Stimulated activated CD4-positive, alpha-beta T cell treated with anti-CD3 and anti-CD28 coated beads, Interleukin-1b, Interleukin-23, amount 100 ng/mL, for 1 hour (primary cell): ENCODE measurements at places on chromosomes 7 and 10.

- peak; percentile 55 for DNase-seq
Measured at GRCh38 chr10:17029581-17030271, 99.9 kb downstream of the CUBN start.

DNA sequence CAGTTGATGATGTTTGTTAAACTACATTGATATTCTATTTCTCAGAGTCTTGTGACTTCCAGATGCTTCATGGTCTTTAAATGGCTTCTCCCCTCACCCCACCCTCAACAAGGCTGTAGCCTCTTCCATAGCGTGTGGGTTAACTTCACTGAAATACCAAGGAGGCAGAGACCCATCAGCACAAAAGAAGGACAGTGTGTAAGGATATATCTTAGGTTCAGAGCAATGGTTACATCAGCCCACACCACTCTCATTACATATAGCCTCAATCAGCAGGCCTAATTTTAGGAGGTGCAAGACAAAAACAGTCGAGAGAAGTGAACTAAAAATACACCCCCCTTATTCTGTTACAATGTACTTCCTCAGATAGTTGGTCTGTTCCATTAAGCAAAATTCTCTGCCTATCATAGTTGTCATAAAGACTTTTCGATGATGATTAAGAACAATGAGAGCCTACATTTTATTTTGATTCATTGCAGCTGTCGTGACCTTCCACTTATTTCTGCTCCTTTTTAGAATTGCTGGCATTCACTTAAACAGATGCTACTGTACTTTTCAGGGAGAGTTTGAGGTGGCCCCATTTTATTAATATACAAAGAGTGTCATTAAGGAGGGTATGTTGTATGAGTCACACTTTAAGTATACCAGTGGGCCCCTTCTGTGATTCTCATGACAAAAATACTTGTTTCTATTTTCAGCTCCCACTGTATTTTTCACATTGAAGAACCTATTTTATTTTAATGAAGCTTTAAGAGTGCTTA lies 52.1 kb downstream of the WIPF3 start:
- DNase-seq: no peak

DNA sequence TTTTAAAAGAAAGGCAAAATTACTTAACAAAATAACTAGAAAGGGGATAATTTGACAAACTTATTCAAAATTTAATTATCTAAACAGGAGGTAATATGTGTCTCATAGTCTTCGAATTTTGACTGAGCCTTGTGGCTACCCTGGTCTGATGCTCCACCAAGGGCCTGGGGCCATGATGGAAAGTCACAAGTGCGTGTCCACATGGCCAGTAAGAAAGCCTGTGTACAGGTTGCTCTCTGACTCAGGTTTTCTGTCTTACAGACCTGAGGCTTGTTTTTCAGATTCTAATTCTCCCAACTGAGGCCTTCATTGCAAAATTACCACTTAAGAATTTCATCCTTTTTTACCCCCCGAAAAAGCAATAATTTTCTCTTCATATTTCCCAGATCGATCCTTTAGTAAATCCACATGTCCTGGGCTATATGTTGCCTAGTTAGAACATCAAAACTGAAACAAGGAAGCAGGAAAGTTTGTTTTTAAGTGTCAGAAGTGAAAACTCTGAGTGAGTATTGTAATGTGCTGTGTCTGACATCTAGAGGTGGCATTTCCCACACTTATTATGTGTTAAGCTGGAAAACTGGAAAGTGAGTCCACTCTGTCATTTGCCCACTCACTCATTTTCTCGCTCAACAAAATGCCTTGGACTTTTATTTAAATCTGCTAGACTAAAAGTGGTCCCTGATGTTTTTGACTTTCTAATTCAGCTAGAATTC lies 10.0 kb downstream of the CYP3A43 start:
- DNase-seq: no peak

DNA sequence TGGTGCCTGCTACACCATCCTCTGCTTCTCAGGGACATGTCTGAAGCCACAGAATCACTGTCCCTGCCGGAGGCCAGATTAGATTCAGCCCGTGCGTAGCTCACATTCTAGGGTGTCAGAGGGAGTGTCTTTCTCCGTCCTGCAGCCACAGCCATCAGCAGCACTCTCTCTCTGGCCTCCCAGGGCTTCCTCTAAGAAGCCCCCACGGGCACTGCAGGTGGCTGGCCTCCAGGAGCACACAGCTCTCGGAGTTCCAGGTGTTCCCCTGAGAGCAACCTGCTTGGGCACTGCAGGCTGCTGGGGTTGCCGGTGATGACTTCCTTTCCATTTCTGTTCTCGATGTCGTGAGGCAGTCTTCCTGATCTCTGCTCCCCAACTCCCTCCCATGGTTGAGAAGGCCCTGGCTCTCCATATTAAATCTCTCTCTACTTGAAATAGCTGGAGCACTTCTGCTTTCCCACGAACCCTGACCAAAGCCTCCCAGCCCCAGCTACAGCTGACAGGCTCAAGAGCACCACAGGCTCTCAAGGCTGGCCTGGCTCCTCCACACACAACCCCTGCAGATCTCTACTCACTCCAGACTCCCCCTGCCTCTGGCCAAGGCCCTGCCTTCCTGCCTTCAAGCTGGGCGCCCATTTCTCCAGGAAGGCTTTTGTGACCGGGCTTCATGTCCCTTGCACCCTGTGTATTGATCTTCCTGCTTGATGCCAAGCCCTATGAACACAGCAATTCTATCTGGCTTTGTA lies 49.0 kb upstream of the TMEM72 start:
- DNase-seq: no peak

- DNase-seq: no peak
Measured at GRCh38 chr10:44207160-44207559, 177.7 kb downstream of the CXCL12 start.

- DNase-seq: no peak
Measured at GRCh38 chr10:76205361-76205760, 773.9 kb downstream of the LRMDA start.

GRCh38 chr7:2956526-2957368 lies 86.9 kb downstream of the CARD11 start:
- DNase-seq: no peak

GRCh38 chr7:25139536-25139935 lies 14.5 kb upstream of the CYCS start:
- no peak for DNase-seq

DNA sequence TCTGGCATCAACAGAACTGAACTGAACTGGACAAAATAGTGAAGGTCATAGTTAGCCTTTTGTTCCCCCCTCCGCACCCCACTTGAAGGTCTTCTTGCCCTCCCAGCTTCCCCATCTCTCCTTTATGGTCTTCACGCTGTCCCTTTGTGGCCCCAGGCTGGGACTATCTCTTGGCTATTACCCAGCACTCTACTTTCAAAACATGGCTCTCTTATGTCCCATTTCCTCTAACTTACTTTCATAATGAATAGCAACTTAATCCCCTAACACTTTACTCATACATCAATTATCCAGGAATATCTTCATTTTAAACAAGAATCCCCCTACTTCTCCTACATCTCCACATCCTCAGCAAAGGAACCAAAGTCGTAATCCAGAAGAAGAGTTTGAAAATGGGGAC lies 135.3 kb upstream of the ITGB1 start:
- DNase-seq: no peak

DNA sequence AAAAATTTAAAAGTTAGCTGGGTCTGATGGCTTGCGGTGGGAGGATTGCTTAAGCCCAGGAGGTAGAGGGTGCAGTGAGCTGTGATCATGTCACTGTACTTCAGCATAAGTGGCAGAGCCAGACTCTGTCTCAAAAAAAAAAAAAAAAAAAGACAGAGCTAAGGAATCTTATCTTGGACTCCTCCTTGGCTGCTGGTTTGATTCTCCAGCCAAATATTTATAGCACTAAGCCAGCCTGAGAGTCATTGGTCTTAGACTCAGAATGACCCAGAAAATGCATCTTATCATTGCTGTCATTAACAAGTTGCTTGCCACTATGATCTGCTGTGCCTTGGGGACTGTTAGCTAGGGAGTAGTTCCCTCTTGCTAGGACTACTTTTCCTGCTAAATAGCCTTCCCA lies 164.7 kb downstream of the GNAT3 start:
- DNase-seq: no peak

GRCh38 chr7:137578541-137578940 lies 235.0 kb upstream of the PTN start:
- DNase-seq: no peak

- no peak for DNase-seq
Measured at GRCh38 chr7:72466797-72467196, 54.7 kb upstream of the CALN1 start.

DNA sequence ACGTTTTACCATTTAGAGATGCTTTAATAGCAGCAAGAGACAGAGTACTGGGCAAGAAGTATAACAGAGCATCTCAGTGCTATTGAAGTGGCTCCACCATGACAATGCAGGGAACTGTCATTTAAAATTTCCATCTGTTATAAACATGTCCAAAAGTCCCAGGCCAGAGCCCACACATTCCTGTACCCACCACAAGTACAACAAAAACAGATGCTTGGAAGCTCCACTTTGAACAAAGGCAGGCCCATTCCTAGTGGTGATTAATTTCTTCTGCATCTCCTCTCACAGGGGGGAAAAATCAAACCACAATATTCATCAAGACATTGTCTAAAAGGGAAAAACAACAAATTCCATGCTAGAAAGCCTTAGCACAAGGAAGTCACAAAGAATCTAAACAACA lies 627.9 kb downstream of the PARD3 start:
- no peak for DNase-seq

- no peak for DNase-seq
Measured at GRCh38 chr7:6258440-6259182, 13.8 kb downstream of the CYTH3 start.

- DNase-seq: no peak
Measured at GRCh38 chr10:348456-348855, 213.2 kb downstream of the ZMYND11 start.

DNA sequence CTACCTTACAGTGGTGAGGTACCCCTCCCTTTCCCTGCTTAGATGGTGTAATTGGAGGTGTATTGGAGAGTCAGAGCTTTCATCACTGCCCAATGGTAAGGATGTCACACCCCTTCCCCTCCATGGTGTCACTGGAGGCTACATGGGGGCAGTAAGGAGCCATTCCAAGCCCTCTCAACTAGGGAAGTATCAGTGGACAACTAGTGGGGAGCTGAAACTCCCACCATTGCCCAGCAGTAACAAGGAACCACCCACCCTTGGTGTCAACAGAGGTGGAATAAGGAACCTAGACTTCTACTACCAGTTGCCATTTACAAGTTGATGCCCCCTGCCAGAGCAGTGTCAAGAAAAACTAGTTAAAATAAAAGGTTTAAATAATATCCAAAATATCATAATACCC lies 2.8 kb upstream of the HIBADH start:
- DNase-seq: no peak

DNA sequence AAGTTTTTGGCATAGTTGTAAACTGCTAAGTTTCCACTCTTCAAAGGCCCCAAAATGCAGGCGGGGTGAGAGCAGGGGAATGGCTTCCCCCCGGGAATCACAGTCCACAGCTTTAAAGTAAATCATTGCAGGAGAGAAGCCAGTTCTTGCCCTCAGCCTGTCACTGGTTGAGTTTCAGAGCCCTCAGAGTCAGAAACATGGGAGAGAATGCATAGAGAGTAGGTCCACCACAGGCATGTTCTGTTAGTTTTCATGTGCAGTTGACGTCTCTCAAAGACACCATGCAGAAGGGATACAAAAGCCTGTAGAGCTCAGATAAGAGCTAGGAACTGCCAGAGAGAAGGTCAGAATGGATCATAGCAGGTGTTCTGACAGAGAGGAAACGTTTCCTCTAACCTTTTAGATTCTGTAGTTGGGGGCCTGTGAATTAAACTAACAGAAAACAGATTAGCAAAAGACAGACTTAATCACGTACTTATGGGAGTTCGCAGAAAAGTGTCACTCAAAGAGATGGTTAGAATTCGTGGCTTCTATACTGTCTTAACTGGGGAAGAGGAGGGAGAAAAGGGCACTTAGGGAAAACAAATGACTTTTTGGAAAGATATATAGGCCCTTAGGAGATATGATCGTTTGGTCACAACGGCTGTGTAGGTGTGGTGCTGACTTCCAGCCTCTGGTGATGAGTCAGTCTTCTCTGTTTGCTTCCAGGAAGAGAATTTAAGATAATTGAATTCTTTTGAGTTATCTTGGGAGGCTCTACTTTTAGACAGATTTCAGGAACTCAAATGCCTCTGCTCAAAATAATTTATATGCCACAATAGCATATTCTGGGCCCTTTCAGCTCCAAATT lies 48.0 kb upstream of the MSRB2 start:
- no peak for DNase-seq

GRCh38 chr7:44733708-44734481 lies 14.8 kb upstream of the ZMIZ2 start:
- DNase-seq: no peak

DNA sequence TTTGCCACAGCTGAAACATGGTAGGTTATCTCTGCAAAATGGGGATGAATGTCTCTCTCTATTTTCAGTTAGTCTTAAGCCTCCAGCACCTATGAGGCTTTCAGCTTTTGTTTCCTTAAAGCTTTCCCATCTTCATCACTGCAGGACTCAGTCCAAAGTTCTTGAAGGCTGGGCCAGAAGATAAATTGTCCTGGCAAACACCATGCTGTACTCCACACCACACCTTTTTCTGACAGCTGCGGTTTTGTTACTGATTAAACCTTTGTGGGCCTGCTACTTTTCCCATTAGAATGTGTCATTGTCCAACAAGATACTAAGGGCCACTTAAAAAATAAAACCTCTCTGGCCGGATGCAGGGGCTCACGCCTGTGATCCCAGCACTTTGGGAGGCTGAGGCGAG lies 87.2 kb upstream of the A1CF start:
- no peak for DNase-seq

GRCh38 chr10:128812000-128812399 lies 655.0 kb upstream of the MGMT start:
- no peak for DNase-seq

DNA sequence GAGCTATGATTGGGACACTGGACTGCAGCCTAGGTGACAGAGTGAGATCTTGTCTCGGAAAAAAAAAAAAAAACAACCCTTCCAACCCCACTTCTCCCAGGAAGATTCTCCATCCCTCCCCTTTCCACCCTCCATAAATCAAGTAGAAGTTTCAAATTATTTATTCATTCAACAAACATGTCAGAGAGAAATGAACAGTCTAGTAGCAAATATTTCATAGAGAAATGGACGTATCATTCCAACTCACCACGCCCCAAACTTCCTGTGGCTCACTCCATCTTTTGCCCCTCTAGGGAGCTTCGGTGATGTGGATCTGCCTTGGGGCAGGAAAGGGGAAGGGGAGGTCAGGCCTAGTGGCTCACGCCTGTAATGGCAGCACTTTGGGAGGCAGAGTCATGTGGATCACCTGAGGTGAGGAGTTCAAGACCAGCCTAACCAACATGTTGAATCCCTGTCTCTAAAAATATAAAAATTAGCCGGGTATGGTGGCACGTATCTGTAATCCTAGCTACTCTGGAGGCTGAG lies 638 bp upstream of the TRAPPC14 start:
- no peak for DNase-seq
